ENCODE measurements at places on chromosomes 6 and 20.

GRCh38 chr20:22574545-22575086 is 9.8 kb downstream of the FOXA2 start:
- DNase-seq, result peak; percentile 24

GRCh38 chr6:22530506-22530905 is 38.9 kb upstream of the HDGFL1 start:
- DNase-seq, result no peak

DNA sequence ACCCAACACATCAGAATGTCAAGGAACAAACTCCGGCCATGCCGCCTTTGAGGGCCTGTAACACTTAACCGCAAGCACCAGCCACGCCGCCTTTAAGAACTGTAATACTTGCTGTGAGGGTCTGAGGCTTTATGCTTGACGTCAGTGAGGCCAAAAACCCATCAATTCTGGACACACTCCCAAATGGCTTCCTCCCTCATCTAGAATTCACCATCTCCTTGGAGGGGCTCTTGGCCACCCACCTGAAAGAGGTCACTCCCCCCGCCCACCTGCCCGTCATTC is 10.4 kb upstream of the PXDC1 start:
- no peak for DNase-seq

DNA sequence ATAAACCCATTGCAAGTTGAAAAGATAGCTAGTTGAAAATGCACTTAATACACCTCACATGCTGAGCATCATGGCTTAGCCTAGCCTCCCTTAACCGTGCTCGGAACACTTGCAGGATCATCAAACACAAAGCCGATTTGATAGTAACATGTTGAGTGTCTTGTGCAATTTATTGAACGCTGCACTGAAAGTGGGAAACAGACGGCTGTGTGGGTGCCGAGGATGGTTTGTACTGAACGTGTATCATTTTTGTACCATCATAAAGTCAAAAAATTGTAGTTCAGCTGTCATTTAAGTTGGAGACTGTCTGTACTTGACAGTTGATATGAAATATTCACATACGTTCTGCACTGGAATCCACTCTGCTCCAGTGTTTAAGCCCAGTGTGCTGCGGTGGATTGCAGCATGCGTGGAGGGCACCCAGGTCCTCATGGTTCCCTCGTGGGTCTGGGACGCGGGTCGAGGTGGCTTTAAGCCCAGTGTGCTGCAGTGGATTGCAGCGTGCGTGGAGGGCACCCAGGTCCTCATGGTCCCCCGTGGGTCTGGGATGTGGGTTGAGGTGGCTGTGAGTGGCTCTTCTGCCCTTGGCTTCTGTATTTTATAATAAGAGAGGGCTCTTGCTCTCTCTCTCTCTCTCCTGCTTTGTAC is 77.0 kb downstream of the CDH4 start:
- no peak for DNase-seq

DNA sequence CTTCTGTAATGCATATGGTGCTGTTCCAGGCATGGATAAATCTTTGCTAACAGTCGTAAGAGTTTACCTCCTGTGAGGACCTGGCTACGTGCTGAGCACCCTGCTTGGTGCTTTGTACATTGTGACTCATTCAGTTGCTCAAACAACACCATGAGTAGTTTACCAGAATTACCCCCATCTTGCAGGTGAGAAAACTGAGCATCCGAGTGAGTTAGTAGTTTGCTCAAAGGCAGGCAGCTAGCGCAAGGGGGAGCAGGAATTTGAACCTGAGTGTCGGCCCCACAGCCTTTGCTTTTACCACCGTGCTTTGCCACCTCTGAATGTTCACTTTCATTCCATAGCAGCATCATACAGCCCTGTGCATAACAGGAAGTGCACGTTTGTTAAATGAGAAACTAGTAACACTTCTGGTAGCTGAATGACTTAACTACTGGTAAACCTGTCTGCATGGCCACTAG is 121.9 kb downstream of the MTHFD1L start:
- peak; percentile 56 for DNase-seq

DNA sequence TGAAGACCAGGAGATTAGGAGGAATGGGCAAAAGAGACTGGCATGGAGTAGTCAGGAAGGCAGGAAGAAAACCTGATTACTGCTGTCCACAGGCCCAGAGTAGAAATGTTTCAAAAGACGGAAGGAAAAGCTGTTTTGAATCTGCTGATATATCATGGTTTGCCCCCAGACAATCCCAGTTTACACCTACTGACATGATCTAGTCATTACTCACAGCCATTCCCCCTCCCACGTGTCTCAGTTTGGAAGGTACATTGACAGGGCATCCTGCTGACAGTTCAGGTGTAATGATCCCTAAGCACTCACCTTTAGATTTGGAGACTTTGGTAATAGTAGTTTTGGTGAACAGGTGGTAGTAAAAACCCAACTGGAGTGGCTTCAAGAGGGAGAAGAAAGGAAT is 9.8 kb upstream of the TXNDC5 start:
- peak; percentile 74 for DNase-seq

DNA sequence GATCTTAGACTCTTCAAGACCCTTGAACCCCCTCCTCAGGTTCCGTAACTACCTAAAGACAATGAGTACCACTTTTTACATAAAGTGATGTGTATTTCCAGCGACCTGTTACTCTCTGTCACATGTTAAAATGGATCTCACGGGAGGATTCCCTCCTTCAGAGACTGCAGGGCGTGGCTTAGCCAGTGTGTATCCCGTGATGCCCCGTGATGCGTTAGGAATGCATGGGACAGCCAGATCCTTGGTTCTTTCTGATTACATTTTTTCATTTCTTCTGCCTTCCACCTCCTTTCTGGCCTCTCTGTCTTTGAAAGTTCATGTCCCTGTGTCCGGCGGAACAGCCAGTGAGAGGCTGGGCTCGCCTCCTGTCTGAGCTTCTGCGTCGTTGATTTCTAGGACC is 155.5 kb downstream of the TMEM242 start:
- DNase-seq, result no peak

GRCh38 chr20:62051546-62052255 is 14.0 kb downstream of the TAF4 start:
- no peak for DNase-seq

DNA sequence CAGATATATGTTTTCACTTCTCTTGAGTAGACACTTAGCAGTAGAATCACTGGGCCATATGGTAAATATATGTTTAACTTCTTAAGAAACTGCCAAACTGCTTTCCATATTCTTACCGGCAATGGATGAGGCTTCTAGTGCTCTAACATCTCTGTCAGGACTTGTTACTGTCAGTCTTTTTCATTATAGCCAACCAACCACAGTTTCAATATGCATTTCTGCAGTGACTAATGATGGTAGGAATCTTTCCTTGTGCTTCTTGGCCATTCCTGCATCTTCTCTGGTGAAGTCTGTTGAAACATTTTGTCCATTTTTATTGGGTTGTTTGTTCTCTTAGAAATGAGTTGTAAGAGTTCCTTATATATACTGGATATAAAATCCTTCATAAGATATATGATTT is 66.0 kb upstream of the SYNDIG1 start:
- no peak for DNase-seq

GRCh38 chr6:1716868-1717267 is 107.2 kb downstream of the FOXC1 start:
- no peak for DNase-seq

GRCh38 chr6:88840796-88841539 is 122.5 kb downstream of the RNGTT start:
- DNase-seq, result no peak

- DNase-seq, result no peak
These were observed 24.6 kb downstream of the MYLK4 start for GRCh38 chr6:2725999-2726567.

DNA sequence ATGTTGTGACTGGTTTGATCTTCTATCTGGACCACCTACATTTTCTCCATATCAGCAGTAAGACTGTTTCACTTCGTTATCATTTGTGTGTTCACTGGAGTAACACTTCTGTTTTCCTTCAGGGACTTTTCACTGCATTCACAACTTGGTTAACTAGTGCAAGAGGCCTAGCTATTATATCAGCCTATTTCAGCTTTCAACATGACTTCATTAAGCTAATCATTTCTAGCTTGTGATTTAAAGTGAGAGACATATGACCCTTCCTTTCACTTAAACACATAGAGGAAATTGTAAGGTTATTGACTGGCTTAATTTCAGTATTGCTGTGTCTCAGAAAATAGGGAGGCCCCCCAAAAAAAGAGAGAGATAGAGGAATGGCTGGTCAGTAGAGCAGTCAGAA is 622.8 kb upstream of the NRSN1 start:
- no peak for DNase-seq

DNA sequence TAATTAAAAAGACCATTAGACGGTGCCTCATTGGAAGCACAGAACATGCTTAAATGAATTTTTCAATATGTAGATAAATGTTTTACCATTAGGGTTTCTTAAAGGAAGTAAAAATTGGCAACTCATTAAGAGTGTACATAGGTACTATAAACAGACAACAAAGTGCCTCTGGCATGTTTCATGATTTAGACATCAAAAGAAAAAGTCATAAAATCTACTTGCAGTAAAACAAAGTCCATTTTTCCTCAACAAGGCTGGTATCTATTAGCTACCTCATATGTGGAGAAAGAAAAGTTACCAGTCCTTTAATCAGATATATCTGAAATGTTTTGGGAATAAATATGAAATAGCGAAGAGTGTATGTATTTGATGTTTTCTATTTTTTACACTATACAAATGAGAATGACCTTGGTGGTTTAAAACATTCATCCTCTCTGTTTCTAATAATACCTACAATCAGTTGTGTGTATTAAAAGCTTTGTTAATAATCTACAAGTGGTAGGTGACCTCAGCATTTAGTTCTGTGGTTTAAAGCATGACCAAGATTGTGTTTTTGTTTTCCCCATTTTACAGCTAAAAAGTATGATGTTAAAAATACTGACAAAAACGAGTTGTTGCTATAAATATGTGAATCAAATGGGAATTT is 87.5 kb downstream of the HDGFL1 start:
- no peak for DNase-seq

GRCh38 chr6:38612143-38612965 is 27.4 kb downstream of the BTBD9 start:
- DNase-seq, result no peak

DNA sequence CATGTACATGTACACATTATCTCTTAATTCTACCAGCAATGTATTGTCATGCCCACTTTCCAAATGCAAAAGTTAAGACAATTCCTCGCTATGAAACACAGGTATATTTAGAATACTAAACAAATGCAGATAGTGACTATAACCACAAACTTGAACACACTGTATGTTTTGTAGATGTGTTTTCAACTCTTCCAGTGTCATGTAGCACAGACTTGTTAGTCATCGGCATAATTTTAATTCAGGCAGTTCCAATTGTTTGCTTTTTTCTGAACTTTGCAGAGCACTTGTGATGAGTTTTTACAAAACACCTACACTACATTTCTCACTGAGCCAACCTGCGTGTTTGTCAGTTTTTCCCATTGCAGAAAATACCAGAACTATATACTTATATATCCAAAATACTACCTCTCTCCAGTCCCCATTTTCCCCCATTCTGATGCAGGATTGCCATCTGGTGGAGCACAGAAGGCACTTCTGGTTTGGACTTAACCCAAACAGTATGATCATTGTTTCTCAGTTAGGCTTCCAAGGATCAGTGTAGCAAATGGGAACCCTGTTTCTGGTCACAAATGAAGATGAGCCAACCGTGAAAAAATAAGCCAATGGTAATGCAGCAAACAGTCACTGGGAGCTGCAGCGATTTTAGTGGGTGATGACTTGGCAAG is 143.4 kb downstream of the ADGRB3 start:
- DNase-seq, result peak; percentile 50

DNA sequence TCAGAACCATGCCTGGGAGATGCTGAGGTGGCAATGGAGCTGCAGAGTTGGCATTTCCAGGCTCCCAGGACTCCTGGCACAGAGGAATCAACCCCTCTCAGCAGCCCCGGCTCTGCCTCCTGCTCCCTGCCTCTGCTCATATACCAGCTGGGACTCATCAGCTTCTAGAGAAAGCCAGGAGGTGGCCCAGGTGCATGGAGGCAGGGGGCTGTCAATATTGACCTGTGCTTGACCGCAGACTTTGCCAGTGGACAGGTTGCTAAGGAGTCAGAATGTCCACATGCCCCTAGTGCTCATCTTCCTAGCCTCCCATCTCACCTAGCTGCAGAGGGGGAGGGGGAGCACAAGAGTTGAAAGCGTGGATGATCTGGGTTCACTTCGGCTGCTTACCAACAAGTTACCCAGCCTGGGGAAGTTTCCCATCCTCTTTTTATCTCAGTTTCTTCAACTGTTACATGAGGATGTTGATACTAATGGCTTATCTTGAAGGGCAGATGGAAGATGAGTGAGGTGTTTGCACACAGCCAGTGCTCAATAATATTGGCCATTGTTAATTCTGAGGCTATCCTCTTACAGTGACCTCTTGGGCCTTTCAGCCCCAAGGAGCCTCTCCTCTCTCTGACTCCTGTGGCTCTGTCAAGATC is 9.2 kb upstream of the SCRT2 start:
- DNase-seq, result no peak

GRCh38 chr6:144568241-144568640 is 283.1 kb downstream of the UTRN start:
- DNase-seq, result no peak

DNA sequence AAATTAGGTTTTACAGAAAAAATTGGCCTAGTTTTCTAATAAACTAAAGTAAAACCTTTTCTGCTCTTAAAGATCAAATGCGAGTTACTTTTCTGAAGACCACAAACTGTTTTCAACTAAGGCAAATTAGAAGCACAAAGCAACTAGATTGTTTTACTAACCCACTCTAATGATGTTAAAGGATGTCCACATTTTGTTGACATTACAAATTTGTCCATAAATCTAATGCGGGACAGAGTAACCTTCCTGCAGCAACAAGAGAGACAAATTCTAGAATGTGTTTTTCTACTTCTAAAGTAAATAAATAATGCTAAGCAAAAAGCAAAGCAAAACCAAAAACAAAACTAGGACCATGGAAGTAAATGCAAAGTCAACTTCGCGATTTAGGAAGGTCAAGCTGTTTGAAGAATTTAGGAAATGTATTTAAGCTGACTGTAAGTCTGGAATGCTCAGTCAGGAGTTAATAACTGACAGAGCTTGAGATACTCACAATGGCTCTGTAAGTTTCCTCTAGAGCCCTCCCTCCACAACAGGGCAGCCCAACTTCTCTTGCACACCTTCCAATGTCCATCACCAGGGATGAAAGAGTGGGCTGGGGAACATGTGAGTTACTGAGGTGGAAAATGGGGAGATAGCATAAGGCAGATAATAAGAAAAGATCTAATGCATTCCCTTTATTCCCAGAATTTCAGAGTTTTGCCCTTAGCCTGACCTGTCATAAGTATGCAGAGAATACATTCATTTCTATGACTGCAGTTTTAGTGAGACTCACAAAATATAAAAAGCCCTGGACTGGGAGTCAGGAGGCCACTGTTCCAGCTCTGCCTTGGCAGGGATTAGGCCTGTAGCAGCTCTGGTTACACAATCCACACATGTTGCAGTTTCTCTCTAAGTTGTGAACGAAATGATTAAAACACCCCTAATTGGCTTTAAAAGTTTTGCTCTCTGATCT is 158.8 kb downstream of the FOXA2 start:
- DNase-seq, result no peak

All from PC-3 (cell line).